Activated T-helper 1 cell treated with anti-CD3 and anti-CD28 coated beads, Interleukin-12 subunit alpha, Interleukin-12 subunit beta, Interleukin-2, Interleukin-4 antibody, amounts not matched to agents 30 ng/mL and 10 ng/mL and 1 ng/mL, durations not matched to agents 14 hours and 24 hours and 36 hours (primary cell): ENCODE measurements at places on chromosomes 4 and X. TPM values are rescaled to one million over a fixed set of nuclear protein-coding genes. Genes with fewer than 3 reads are reported as not detected.

DNA sequence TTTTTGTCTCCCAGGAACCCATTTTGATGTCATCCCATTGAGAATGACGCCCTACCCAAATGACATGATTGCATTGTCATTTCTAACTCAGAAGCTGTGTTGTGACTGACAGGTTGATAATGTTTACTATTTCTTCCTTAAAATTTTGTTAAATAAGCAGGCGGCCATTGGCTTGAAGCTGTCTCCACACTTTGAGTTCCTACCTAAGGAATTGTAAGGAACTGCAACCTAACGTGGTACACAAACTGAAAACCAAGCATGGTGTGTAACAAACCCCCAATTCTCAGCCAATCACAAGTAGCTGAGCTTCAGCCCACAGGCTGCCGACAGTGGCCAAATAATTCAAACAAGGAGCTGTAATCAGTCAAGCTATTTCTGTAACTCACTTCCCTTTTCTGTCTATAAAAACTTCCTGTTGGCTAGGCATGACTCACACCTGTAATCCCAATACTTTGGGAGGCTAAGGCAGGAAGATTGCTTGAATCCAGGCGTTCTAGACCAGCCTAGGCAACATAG lies 2.9 kb upstream of the MND1 start:
- no peaks in the 10 kb centered on the region for H3K36me3 ChIP-seq
- H3K4me1 ChIP-seq: peaks cover 12% of the 10 kb centered on the region
- H3K27me3 ChIP-seq: peaks cover 13% of the 10 kb centered on the region
- DNase-seq: no peak

GRCh38 chr4:1265351-1265750 lies 16.4 kb upstream of the CTBP1 start:
- H3K4me3 ChIP-seq: no peak overlapping the region
- no peaks in the 10 kb centered on the region for H3K27me3 ChIP-seq
- no peak for DNase-seq
- H3K27ac ChIP-seq: no peak overlapping the region

DNA sequence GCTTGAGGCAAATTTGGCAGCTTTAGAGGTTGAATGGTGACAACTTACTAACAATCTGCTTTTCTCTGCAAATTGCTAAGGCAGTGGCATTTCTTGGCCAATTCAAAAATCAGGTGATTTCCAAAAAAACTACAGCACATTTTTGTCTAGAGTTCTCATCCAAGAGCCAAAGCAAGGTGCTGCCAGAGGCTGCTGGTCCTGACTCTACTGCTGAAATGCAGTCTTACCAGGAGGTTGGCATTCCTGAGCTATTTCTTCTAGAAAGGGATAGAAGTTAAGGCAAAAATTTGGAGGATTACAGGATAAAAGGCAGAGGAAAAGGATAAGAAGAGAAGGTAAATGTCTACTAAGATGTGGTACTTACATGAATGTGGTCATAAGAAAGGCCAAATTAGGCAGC lies 75.6 kb downstream of the COX18 start:
- no peaks in the 10 kb centered on the region for H3K36me3 ChIP-seq
- no peak overlapping the region for H3K27ac ChIP-seq
- H3K4me3 ChIP-seq: no peak overlapping the region
- H3K27me3 ChIP-seq: peaks cover 3% of the 10 kb centered on the region

- no peaks in the 10 kb centered on the region for H3K36me3 ChIP-seq
- H3K27me3 ChIP-seq: peaks cover 51% of the 10 kb centered on the region
- no peak for DNase-seq
- H3K27ac ChIP-seq: no peak overlapping the region
- no peak overlapping the region for H3K4me3 ChIP-seq
- H3K4me1 ChIP-seq: no peaks in the 10 kb centered on the region
Measured at GRCh38 chr4:183100827-183101226, 1.8 kb downstream of the WWC2 start.

- peaks cover 90% of the 10 kb centered on the region for H3K27me3 ChIP-seq
Measured at GRCh38 chr4:174217273-174218126, 66.0 kb downstream of the FBXO8 start.

DNA sequence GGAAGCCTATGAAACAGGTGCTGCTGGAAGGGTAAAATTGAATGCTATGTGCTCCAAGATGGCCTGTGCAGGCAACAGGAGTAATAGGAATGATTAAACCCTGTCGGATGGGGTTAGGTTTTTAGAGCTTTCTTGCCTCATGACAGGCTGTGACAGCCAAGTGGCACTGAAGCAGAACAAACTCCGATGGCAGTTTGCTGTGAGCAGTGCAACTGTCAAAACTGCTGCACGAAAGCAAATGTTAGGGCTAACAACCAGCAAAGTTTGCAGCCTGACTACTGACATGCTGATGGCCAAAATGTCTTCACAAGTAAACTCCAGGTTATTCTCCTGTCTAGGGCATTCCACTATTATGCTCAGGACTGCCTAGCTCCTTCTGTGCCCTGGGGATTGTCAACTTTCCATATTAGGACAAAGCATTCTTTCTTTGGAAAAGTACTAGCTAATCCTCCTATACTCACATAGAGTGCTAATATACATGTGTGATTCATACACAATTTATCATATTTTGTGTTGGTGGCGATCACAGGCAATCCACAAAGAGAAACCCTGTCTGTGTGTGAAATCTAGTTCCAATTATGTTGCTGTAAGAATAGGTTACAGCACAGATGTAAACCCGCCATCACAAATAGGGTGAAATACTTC lies 486.6 kb upstream of the TENM3 start:
- no peaks in the 10 kb centered on the region for H3K27me3 ChIP-seq
- no peaks in the 10 kb centered on the region for H3K4me1 ChIP-seq
- H3K4me3 ChIP-seq: no peak overlapping the region
- no peak for DNase-seq
- H3K27ac ChIP-seq: no peak overlapping the region

GRCh38 chrX:20233336-20233735 lies 33.4 kb downstream of the RPS6KA3 start:
- no peak for DNase-seq
- H3K36me3 ChIP-seq: peaks cover 52% of the 10 kb centered on the region
- H3K27ac ChIP-seq: no peak overlapping the region
- H3K4me3 ChIP-seq: no peak overlapping the region

DNA sequence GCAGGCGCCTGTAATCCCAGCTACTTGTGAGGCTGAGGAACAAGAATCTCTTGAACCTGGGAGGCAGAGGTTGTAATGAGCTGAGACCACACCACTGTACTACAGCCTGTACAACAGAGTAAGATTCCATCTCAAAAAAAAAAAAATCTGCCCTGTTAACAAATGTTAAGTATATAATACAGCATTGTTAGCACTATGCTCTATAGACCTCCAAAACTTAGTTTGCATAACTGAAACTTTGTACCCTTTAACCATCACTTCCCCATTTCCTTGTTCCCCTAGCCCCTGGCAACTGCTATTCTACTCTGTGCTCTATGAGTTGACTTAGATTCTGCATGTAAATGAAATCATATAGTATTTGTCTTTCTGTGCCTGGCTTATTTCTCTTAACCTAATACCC lies 76.7 kb downstream of the TAB3 start:
- H3K4me1 ChIP-seq: no peaks in the 10 kb centered on the region
- no peak for DNase-seq
- H3K36me3 ChIP-seq: no peaks in the 10 kb centered on the region
- no peak overlapping the region for H3K4me3 ChIP-seq
- H3K27me3 ChIP-seq: no peaks in the 10 kb centered on the region

DNA sequence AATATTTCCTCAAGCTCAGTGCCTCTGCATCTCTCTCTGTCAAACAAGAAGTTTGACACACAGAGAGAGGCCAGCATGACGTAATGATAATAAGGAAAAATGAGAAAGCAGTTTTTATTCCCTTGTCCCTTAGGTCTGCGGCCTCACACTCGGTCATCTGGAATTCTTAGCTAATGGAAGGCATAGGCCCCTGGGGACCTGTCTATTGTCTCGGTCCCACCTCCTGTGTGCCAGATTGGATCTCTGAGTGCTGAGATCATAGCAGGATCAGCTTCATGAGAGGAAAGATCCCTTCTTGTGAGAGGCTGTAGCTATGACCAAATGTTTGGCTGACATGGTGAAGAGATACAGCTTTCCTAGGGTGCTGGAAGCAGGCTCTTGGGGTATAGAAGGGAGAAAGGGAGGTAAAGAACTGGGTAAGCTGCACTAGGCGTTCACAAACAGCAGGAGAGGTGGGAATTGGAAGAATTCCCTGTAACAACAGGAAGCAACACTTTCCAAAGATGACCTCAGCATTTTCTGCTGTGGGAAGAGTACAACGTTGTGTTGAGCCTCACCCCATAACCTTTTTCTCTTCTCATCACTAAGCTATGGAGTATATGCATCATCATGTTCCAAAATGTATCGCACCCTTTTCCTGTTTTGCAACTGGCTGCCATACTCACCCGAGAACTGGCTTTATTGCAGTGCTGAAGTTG lies 20.2 kb downstream of the TMEM31 start:
- no peak overlapping the region for H3K27ac ChIP-seq
- DNase-seq: no peak
- peaks cover 4% of the 10 kb centered on the region for H3K27me3 ChIP-seq
- H3K4me1 ChIP-seq: peaks cover 7% of the 10 kb centered on the region
- no peak overlapping the region for H3K4me3 ChIP-seq

- peaks cover 23% of the 10 kb centered on the region for H3K36me3 ChIP-seq
- no peak overlapping the region for H3K4me3 ChIP-seq
- no peaks in the 10 kb centered on the region for H3K27me3 ChIP-seq
Measured at GRCh38 chrX:118631586-118631985, 95.8 kb upstream of the IL13RA1 start.

DNA sequence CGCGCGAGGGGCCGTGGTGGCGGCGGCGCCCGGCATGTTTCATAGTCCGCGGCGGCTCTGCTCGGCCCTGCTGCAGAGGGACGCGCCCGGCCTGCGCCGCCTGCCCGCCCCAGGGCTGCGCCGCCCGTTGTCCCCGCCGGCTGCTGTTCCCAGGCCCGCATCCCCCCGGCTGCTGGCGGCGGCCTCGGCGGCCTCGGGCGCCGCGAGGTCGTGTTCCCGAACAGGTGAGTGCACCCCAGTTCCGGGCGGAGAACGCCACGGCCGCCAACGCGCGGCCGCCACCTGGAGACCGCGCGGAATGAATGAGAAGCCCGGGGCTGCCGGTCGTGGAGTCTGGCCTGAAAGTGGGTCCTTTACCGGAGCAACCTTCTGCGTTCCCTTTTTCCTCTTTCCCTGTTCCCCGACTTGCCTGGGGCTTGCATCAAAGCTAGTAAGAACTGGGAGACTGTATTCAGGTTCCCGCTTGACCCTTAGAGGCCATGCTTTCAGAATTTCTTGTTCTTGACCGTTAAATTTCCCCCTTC lies 429 bp downstream of the NOCT start:
- H3K27me3 ChIP-seq: no peaks in the 10 kb centered on the region
- no peak for DNase-seq
- peak overlapping the region; percentile 91 for H3K27ac ChIP-seq
- H3K4me3 ChIP-seq: peak overlapping the region; percentile 96

DNA sequence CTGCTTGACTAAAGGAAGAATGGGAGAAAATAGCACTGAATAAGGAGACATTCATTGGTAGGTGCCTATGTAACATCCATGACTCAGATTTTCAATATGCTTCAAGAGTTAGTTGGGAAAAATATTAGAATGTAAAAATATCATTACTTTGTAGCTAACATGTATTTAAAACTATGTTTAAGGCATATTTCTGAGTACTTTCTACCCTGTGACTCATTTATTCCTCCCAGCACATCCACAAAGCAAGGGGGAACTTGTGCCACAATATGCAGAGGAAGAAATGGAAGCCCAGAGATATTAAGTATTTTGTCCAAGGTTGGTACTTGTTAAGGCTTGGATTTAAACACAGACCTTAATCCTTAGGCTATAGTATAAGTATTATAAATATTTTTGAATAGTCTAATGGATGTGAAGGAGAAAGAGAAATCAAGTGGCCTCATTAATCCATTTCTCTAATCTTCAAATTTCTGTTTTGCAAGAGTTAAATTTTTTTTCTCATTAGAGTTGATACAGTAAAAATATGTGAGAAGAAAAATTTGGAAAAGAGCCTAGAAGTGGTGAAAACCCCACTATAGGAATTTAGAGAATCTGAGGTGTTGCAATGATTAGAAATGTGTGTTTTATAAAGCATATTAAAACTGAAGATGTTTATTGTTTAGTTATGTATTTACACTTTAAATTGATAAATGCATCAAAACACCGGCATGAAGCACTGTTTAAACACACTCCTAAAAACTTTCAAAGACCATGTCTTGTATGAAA lies 149.3 kb upstream of the GYPA start:
- no peak overlapping the region for H3K27ac ChIP-seq
- no peak for DNase-seq
- no peaks in the 10 kb centered on the region for H3K36me3 ChIP-seq
- no peaks in the 10 kb centered on the region for H3K4me1 ChIP-seq
- H3K27me3 ChIP-seq: no peaks in the 10 kb centered on the region
- H3K4me3 ChIP-seq: no peak overlapping the region

DNA sequence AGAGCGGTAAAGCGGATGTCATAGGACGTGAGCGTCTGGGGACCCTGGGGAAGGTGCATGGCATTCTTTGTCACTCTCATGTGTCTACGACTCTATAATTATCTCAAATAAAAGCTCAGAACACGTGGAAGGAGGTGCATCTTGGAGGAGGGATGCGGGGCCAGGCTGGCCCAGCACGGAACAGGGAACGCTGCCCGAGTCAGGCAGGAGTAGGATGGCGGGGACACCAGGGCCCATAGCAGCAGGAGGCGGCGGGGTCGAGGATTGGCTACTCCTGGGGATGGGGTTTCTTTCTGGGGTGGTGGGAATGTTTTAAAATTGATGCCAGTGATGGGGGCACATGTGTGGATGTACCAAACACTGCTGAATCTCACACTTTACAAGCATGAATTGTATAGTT lies 5.4 kb upstream of the HTRA3 start:
- H3K27me3 ChIP-seq: peaks cover 10% of the 10 kb centered on the region
- H3K4me1 ChIP-seq: no peaks in the 10 kb centered on the region
- no peaks in the 10 kb centered on the region for H3K36me3 ChIP-seq
- no peak overlapping the region for H3K4me3 ChIP-seq
- DNase-seq: no peak

- DNase-seq: no peak
- H3K4me1 ChIP-seq: no peaks in the 10 kb centered on the region
- no peaks in the 10 kb centered on the region for H3K36me3 ChIP-seq
- H3K27ac ChIP-seq: no peak overlapping the region
- H3K4me3 ChIP-seq: no peak overlapping the region
- no peaks in the 10 kb centered on the region for H3K27me3 ChIP-seq
Measured at GRCh38 chrX:6674734-6675133, 139.8 kb upstream of the VCX3A start.

RS1 gene
- not detected in 2 replicates for total RNA-seq

POU3F4 gene
- total RNA-seq: not detected in 2 replicates

OCIAD2 gene
- total RNA-seq: 59.6 and 62.5 TPM in 2 replicates

TMSB4X gene
- total RNA-seq: 6,544 and 6,612 TPM in 2 replicates

DCAF8L2 gene
- not detected in 2 replicates for total RNA-seq

SOWAHD gene
- total RNA-seq: 0.21 and 0.34 TPM in 2 replicates

CENPE gene
- 18.7 and 22.6 TPM in 2 replicates for total RNA-seq

SCML2 gene
- total RNA-seq: 3.0 and 3.6 TPM in 2 replicates

CNGA1 gene
- total RNA-seq: not detected in 2 replicates

CFAP47 gene
- total RNA-seq: not detected in 2 replicates

SASH3 gene
- 129 and 135 TPM in 2 replicates for total RNA-seq
